NCI-H524 (cell line): ENCODE measurements at places on chromosomes 6 and 20.
A peak's percentile ranks its signal among the peaks of the same experiment; 100 is the strongest.

DNA sequence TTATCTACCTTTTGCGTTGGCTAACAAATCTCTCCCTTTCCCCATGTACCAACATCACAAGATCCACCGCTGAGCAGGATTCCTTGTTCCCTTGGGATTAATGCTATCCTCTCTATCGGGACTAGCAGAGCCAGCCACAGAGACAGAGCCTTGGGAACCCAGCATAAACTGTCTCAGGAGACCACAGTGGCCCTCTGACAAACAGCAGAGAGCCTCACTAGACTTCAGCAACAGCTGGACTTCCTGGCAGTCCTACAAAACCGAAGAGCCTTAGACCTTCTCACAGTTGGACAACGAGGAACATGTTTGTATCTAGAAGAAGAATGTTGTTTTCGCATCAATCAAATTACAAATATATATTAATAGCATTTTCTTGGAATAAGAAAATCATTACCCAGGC is 39.6 kb upstream of the POU5F1 start:
- DNase-seq: no peak

- no peak for DNase-seq
These were observed 49.9 kb downstream of the CLIC5 start for GRCh38 chr6:45965792-45966191.

DNA sequence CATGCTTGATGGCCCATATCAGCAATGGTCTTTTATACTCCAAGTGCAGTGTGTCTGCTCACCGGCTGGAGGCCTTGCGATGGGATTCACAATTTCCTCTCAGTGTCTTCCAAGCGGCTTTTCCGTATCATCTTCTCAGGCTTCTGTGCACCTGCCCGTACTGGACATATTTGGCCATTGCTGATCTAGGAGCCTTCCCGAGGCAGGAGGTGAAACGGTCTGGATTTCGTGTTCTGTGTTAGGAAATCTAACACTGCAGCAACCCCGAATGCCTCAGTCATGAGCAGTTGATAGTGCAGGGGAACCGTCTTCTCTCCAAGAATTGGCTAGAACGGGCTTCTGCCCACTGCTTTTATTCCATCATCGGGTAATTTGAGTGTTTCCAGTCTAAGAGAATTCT is 60.5 kb downstream of the PPP1R14C start:
- DNase-seq: no peak

GRCh38 chr6:131412960-131413830 is 159.8 kb upstream of the ARG1 start:
- DNase-seq: no peak

DNA sequence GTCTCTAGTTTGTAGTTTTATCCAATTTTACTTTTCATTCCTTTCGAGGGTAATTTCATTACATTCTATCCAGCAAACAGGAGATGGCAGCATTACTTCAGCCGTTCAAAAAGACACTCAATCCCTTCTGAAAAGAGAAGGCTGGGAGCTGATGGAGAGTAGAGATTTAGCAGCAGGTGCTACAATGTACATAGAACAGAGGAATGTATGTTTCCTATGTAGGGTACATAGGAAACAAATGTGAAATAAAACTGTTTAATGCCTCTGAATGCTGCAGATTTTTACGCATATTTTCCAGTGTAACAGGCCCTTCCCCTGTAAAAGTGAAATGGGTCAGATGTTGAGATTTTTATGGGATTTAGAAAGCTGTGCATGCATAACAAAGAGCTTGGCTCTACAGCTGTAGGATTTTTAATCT is 16.0 kb downstream of the RPS12 start:
- DNase-seq: peak; percentile 80

DNA sequence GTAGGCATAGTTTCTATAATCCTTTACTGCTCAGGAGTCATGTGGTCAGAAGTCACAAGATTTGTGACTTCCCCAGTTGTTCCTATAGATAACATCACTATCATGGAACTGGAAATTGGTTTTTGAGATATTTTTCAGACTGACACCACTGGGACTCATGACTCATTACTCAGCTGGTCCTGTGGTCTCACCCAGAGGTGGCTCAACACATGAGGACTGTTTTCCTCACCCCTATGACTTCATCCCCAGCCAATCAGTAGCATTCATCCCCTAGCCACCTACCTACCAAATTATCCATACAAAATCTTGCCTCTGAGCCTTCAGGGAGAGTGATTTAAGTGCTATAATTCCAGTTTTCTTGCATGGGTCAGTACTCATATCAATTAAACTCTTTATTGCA is 1217.7 kb downstream of the EPHA7 start:
- DNase-seq: no peak

DNA sequence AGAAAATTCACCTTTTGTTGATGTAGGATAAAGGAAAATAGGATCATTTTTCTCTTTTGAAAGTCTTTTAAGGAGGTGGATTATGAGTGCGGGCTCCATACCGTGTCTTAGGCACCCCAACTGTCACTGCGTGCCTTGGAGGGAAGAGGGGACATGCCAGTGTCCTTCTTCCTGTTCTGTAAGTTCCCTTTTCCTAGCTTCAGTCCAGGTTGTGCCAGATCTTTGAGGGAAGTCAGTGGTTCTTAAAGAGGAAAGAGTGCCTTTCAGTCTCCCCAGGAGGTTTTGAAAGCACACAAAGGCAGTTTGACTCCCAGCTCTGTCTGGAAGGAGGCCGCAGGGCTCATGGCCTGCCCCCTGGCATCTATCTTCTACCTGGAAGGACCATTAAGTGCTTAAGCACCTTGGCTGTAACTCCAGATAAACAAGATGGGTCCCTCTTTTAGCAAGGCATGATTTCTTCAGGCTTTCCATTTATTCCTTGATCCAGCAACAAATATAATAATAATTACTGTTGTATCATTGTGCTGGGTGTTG is 13.0 kb downstream of the EFCAB8 start:
- no peak for DNase-seq

- DNase-seq: no peak
These were observed 10.8 kb downstream of the SLC17A2 start for GRCh38 chr6:25919657-25920056.

DNA sequence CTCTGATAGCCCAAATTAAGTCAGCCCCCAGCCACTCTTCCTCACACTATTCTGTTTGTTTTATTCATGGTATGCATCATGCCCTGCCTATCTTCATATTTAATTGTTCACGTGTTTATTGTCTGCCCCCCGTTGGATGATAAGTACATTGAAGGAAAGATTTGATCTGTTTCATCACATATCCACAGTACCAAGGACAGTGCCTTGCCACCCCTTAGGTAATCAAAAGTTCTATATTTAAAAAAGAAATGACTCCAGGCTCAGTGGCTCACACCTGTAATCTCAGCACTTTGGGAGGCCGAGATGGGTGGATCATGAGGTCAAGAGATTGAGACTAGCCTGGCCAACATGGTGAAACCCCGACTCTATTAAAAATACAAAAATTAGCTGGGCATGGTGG is 10.2 kb upstream of the RIN2 start:
- no peak for DNase-seq

DNA sequence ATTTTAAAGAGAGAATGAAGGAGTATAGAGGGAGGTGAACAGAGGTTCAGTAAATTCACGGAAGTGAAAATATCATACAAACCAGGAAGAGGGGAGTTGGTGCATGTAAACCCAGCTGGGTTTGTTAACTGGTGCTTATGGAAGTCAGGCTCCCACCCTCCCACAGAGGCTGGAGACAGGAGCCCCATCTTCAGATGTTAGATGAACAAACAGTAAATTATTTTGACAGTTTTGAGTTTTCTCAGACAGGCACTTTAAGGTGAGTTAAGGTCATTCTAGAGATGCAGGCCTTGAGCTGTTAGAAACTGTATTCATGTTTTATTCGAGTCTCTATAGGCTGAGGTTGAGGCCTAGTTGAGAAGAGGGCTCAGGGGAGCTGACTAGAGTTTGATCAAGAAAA is 41.8 kb upstream of the FUCA2 start:
- DNase-seq: no peak

DNA sequence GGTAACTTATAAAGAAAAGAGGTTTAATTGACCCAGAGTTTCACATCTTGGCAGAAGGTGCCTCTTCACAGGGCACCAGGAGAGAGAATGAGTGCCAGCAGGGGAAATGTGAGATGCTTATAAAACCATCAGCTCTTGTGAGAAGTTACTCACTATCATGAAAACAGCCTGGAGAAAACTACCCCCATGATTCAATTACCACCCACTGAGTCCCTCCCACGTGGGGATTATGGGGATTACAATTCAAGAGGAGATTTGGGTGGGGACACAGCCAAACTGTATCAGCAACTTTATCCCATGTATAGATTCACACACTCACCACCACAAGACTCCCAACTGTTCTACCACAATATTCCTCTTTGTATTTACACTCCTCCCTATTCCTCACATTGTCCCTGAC is 10.6 kb downstream of the PDSS2 start:
- DNase-seq: no peak

- no peak for DNase-seq
These were observed 318.1 kb downstream of the CLIC5 start for GRCh38 chr6:45697605-45698004.

DNA sequence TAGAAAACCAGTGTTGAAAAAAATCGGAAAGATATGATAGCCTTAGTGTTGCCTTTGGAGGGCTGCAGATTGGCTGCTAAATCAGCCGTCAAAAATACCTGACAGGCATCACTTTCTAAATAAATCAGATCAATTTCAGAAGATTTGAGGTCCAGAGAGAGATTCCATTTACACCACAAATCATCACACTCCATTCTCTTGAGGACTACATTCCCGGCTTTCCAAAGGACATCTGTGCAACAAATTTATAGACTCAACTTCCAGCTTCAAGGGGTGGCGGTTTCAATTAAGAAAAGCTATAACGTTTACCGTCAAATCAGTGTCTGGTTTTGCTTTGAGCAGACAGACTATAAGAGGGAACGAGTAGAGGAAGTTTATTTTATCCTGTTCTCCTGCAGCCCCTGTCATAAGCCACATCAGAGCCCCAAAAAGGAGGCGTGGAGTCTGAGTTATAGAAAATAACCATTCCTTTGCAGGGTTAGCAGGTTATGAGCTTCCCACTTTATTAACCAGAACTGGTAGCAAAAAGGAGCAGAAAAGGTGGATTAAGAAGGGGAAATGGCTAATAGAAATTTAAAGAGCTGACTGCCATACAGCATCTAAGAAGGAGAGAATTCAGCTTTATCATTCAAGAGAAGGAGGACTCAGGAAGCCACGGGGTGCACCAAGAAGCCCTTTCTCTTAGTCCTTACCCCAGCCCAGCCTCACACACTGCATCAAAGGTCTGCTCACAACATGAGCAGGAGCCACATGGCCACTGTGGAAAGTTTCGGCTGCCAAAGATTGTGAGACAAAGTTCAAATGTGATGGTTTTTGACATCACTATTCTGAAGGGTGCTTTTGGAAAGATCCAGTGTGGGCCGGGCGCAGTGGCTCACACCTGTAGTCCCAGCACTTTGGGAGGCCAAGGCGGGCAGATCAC is 12.9 kb upstream of the UQCC2 start:
- DNase-seq: no peak

DNA sequence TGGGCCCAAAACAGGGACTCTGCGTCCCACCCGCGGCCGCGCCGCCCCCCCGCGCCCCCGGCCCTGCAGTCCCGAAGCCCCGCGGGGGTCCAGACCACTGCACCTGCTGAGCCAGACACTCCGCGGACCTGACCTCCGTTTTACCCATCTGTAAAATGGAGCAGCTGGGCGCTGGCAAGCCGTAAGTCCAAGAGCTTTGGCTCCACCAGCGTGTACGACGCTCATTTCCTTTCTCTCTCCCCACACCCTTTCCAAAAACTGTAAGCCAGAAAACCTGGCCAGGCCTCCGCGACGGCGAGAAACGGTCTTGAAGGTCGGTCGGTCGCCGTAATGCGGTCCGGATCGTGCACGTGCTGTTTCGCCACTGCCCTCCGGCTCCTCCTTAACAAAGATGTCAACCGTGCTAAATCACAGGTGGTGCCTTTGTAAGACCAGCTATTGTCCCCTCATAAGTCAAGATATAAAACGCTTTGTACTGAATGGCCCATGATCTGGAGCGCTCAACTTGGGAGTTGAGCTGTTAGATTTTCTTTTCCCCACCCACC is 7.8 kb upstream of the NR2E1 start:
- DNase-seq: peak; percentile 29

GRCh38 chr6:90703336-90703735 is 116.5 kb upstream of the MAP3K7 start:
- DNase-seq: no peak

DNA sequence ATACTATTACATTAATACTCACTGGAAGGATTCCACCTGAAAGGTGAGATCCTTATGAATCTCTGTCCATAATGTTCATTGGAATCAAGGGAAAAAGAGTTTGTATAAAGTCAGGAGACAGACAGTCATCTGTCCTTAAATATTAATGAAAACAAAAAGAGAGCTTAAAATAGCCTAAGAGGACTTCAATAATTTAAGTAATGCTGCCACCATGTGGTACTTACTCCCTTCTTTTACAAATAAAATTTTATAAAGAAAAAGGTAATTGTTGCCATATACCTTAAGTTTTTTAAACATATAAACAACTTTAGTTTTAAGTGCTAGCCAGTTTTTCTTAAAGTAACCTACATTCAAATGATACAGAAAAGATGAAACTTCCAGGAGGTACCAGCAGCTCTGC is 5.1 kb downstream of the BLOC1S5 start:
- peak; percentile 8 for DNase-seq

GRCh38 chr20:22575087-22575721 is 9.2 kb downstream of the FOXA2 start:
- DNase-seq: no peak

DNA sequence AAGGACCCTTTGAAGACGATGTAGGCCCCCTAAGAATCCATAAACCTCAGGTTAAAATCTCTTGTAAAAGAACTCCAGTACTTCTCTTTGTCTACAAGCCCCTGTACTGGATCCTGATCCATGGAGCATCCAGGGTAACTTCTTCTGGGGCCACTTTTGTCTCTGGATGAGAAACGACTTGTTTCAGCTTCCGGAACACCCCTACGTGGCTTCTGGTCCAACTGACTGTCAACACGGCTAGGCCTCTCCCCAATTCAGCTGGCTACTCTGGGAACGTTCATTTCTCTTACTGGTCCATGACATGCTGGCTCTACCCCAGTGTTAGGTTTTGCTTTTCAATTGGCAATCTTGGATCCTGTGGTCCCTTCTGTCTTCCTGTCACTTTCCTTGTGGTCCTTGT is 198.0 kb downstream of the BACH2 start:
- no peak for DNase-seq

GRCh38 chr20:38649275-38649891 is 47.8 kb downstream of the ARHGAP40 start:
- DNase-seq: peak; percentile 93

- DNase-seq: no peak
These were observed 91.2 kb downstream of the DLL1 start for GRCh38 chr6:170199716-170200115.

DNA sequence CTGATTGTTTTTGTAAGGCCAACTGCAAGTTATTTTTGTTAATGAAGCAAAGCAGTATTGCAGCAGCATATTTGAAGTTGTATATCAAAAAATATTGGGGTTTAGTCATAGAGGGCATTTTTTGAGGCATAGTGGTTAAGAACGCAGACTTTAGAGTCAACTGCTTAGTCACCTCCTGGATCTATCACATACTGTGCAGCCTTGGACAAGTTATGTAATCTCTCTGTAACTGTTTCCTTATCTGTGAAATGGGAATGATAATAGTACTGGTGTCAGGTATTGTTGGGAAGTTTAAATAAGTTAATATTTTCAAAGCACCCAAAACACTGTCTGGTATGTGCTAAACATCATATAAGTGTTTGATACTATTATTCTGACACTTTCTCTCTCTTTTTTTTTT is 27.2 kb upstream of the EFHC1 start:
- no peak for DNase-seq
